ENCODE measurements at places on chromosomes 4 and X.
A peak's percentile ranks its signal among the peaks of the same experiment; 100 is the strongest.

DNA sequence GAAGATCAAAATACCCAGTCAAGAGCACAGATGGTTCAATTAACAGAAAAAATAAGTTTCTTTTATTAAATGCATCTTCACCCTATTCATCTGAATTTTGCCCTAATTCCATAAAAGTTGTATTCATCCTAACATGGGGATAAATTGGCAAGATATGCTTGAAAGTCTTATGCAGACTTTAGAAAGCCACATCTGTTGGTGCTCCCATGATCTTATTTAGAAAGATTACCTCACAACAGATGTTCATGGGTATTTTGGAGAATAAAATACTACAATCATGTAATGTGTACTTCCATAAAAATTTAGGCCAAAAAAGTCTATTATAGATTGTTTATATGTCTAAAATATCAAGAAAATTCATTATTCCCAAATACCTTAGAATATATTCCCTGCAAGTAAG lies 510.3 kb downstream of the TECRL start:
- no peak for DNase-seq

DNA sequence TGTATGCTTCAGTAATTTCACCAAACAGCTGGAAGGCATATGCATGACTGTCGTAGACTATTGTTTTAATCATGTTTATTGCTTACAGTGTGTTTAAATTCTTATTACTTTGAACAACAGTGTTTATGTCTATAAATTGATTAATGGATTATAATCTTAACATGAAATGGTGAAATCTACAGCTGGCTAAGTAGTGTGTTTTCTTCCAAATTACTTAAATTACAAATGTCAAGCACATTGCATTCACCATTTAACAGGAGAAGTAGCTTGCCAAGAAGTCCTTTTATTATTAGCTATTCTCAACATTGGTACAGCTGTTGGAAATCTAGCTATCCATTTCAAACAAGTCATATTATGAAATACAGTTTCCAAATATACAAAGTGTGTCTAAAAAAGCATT lies 849.3 kb upstream of the PCDH10 start:
- no peak for DNase-seq

GRCh38 chr4:53780736-53781400 lies 189.6 kb upstream of the LNX1 start:
- no peak for DNase-seq

GRCh38 chr4:155403886-155404285 lies 27.1 kb upstream of the MAP9 start:
- no peak for DNase-seq

GRCh38 chr4:173666-174314 lies 49.5 kb downstream of the ZNF718 start:
- DNase-seq, result no peak

DNA sequence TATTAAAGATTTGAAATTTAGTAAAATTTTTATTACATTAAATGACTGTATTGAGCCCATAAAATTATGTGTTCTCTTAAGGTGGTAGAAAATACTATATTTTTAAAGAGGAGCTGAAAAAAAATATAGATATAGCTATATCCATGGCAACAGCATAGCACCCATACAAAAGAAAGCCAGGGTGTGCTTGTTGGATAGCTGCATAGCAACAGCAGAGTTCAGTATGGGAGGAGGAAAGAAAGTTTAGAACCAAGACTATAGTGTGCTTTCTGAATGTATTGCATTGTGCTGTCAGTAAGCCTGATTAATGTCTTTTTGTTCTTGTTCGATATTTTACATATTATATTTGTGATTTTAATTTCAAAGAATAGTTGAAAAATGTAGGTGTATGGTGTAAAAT lies 78.4 kb downstream of the GRID2 start:
- no peak for DNase-seq

DNA sequence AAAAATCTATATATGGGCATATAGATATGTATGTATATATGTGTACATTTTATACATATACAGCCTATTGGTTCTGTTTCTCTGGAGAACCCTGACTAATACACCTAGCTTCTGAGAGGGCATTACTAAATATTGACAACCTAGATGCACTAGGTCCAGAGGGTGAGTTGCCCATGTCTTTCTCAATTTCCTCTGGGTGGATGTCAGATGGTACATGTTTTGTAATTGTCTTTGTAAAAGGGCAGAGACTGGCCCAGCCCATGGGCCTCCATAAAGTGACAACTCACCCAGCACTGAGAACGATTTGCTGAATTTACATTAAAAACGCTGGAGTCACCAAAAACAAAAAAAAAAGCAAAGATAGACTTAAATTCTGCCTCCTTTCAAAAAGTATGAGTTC lies 198.5 kb upstream of the FAM241A start:
- no peak for DNase-seq

- no peak for DNase-seq
Measured at GRCh38 chr4:53863736-53864365, 200.6 kb downstream of the CHIC2 start.

DNA sequence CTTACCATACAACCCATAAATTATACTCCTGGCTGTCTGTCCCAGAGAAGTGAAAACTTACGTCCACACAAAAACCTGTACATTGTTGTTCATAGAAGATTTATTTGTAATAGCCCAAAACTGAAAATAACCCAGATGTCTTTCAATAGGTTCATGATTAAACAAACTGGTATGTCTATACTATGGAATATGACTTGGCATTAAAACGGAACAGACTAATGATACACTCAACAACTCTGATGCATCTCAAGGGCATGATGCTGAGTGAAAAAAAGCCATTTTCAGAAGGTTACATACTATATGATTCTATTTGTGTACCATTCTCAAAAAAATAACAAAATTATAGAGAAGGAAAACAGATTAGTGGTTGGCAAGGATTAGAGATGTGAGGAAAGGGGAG lies 11.6 kb upstream of the MND1 start:
- no peak for DNase-seq

DNA sequence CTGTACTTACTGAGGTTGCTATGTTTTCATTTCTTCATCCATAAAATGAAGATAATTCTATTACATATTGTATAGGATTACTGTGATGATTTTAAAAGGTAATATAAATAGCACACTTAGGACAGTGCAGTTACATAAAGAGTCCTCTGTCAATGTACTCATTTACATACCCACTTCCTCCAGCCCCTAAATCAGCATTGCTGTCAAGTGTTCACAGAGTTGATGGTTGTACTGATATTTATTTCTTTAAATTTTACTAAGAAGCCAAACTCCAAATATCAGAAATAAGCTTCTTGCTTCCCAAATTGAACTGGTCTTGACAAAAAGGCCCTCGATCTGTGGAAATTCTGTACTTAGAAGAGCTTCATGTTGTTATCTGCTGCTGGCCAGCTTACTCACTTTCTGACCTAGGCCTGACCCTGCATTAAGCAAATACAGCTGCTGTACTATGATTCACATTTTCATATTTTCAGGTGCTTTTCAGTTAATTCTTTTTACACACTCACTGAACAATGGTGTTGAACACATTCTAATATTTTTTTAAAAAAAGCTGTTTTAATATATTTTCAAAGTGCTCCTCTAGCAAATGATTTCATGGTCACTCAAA lies 259.6 kb downstream of the UNC5C start:
- no peak for DNase-seq

- no peak for DNase-seq
Measured at GRCh38 chrX:108439426-108439942, at the start of gene COL4A5. TSS of gene COL4A5 (plus strand) at chrX:108439838. CDS start at chrX:108440126, 288 bp downstream.

DNA sequence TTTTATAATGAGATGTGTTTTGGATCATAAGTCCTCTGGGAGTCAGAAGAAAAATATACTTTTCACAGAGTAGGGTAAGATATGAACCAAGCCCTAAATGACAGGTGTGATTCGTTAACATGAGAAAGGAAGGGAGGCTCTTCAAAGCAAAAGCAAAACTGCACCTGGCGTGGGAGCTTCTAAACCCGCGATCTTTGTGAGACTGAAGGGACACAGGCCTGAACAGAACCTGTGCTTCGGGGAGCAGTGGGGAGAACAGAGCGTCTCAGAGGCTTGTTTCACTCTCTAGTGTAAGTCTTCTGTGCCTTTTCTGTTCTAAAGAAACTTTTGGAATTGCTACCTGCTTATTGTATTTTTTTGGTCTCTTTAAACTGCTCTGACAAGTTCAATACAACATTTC lies 30.2 kb upstream of the CYP4V2 start:
- no peak for DNase-seq

GRCh38 chr4:37051111-37051510 lies 193.4 kb upstream of the NWD2 start:
- DNase-seq, result no peak

GRCh38 chr4:5758741-5759140 lies 47.7 kb downstream of the EVC start:
- peak; percentile 63 for DNase-seq

- no peak for DNase-seq
Measured at GRCh38 chr4:20086799-20087521, 164.7 kb upstream of the SLIT2 start.

DNA sequence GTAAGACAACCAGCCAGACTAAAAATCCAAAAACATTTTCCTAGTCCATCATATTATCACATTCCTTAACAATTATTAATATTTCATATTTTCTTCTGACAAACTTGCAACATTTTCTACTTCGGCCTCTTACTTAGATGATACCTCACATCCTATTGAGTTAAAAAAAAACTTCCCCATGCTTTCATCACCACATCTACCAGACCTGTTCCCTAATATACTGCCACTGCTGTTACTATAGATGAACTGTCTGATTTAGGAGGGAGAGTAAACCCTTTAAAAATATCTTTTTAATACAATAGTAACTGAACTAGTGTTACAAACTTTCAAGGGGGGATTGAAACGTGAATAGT lies 1.5 kb downstream of the FAM200B start:
- no peak for DNase-seq

GRCh38 chrX:47245156-47245555 lies 12.3 kb downstream of the USP11 start:
- no peak for DNase-seq

- DNase-seq, result no peak
Measured at GRCh38 chrX:153450949-153451277, 5.1 kb upstream of the TREX2 start.

DNA sequence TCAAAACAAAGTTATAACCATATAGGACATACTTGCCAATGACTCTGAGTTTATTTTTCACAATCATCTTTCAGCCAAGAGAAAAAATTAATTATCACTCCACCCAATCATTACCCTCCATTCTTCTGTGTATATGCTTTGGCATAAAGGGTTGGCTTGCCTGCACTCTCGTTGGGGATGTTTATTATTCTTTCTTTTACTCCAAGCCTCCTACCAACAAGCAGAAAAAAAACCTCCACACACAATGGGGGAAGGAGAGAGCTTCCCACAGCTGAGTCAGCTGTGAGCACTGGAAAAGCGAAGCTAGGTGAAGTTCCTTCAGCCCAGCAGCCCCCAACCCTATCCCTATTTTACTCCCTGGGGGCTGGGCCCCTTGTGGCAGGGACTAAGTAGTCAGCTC lies 1.5 kb downstream of the OPHN1 start:
- DNase-seq, result no peak

- DNase-seq, result no peak
Measured at GRCh38 chr4:145298885-145299284, 118.5 kb upstream of the OTUD4 start.

DNA sequence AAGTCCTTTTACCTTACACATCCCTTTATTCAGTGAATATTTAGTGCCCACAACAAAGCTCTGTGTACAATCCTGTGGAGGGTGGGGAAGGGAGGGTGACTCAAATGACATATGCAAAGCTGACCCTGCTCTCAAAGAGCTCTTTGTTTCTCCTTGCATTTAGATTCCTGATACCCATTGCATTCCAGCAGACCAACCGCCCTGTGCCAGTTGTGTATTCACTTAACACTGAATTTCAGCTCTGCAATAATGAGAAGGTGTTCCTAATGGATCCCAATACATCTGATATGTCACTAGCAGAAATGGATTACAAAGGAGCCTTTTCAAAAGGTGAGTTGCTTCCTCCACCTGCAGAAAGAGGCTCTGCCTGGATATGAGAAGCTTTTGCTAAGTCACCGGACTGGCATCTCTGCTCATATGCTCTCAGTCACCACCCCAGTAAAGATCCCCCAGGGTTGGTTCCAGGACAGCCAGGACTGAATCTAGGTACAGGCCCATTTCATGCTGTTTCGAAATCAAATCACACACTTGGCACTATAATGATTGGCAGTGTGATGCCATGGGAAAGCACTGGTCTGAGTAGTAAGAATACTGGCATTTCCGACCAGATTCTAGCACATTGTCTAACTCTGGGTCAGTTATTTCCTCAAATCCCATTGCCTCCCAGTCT lies 17.1 kb upstream of the ANXA3 start:
- DNase-seq, result no peak

- no peak for DNase-seq
Measured at GRCh38 chr4:31946456-31946855, 1226.3 kb downstream of the PCDH7 start.

DNA sequence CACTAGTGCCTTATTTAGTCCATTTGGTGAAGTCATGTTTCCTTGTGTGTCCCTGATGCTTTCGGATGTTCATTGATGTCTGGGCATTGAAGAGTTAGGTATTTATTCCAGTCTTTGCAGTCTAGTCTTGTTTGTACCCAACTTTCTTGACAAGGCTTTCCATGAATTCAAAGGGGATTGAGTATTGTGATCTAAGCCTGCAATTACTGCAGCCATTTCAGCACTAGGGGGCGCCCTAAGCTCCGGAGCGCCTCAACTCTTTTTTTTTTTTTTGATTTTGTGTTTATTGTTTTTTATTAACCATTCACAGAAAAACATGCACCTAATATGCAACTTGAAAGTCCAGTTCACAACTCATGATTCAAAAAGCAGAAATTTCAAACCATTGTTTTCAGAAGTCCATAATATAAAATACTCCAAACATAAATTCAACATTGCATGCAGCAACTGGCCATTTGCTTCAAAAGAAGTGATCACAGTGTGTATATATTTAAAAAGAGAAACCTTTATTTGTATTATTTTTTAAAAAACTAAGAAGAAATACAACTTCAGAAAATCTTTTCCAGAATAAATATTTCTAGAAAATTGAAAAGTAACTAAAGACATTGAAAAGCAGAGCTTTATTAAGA lies 59.2 kb downstream of the PTPN13 start:
- DNase-seq, result peak; percentile 59

DNA sequence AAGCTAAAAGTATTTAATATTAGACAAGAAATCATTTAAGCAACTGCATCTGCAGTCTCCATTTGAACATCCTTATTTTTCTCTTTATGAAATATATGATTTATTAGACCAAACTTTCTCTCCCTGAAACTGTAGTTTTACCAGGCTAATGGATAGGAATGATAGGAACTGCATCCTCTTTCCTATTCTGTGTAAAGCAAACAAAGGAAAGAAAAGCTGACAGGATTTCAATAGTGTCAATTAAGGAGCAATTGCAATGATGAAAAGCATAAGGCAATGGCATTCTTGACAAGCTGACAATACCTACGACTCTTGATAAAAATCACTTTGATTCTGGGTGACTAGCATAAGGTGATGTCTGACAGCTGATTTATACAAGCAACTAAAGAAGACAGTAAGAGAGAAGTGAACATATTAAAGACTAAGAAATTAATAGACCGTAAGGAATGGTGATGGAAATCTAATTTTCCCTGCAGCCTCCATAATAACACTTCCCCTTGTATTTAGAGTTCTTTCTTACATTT lies 502.5 kb downstream of the TECRL start:
- no peak for DNase-seq

Data from activated CD8-positive, alpha-beta memory T cell treated with anti-CD3 and anti-CD28 coated beads, Interleukin-2, amount 50 U/mL, for 48 hours (primary cell).